ENCODE measurements at places on chromosomes 1 and 21.

GRCh38 chr21:40136571-40136970 lies 269.3 kb downstream of the PCP4 start:
- no peak for DNase-seq

GRCh38 chr1:111369177-111369576 lies 58.4 kb downstream of the OVGP1 start:
- no peak for DNase-seq

DNA sequence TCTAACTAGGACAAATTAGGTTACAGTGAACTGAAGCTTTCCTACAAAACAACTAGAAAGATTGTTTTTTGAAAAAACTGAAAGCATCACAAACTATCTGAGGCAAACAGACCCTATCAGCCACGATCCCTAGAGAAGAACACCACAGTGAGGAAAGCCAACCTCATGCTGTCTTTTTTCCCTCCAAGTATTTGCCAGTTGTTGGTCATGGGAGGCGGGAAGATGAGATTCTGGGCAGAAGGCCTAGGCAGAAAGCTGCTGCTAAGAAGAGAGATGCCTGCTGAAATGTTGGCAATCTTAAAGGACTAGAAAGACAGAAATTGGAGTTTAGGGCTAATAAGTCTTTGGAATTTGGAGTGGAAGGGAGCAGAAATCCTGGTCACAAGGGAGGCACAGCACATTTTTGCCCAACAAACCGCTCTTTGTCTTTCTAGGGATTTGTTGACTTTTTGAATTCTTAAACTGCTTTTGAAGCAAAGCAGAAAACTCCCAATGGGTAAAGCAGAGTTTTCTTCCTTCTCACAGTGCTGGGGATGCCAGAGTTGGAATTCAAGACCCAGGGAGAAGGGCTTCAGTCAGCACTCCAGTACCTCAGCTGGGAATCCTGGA lies 83.9 kb downstream of the MT1HL1 start:
- DNase-seq: no peak

DNA sequence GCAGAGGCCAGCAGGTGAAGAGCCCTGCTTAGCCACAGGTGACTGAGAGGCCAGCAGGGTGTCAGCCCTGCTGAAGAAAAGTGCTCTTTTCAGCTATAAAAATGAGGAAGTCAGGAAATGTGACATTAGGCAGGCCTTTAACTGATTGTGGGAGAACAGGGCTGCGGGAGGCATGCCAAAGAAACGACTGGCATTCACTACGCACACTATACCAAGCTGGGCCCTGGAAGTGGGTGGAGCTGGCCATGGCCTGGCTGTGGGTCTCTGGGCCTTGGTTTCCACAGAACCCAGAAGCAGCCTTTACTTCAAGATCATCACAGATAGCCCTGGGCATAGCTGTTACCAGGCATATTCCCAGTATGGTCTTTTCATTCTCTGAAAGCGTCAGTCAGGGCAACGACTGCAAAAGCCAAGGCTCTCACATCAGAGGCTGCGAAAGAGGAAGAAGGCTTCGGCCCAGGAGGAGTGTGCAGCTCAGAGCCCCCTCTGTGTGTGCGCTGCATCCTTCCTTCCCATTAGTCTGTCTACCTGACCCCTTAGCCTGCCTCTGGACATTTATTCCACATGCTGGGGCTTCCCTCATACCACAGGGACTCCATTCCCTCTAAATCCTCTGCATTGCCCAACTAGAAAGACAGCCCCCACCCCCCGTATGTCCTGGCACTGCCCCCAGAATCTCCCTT lies 14.3 kb downstream of the SLC2A1 start:
- DNase-seq: no peak

DNA sequence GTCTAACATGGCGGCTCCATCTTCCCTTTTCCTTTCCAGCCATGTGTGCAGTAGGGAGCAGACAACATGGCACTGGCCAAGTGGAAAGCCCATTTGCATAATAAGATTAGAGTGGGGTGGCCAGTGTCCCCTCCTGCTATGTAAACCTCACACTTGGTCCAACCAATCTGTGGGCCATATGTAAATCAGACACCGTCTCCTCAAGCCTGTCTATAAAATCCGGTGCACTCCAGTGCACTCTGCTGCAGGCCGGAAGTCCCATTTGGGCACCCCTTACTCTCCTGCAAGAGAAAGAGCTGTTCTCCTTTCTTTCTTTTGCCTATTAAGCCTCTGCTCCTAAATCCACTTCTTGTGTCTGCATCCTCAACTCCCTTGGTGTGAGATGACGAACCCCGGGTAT lies 44.1 kb downstream of the OLFML3 start:
- DNase-seq: no peak

DNA sequence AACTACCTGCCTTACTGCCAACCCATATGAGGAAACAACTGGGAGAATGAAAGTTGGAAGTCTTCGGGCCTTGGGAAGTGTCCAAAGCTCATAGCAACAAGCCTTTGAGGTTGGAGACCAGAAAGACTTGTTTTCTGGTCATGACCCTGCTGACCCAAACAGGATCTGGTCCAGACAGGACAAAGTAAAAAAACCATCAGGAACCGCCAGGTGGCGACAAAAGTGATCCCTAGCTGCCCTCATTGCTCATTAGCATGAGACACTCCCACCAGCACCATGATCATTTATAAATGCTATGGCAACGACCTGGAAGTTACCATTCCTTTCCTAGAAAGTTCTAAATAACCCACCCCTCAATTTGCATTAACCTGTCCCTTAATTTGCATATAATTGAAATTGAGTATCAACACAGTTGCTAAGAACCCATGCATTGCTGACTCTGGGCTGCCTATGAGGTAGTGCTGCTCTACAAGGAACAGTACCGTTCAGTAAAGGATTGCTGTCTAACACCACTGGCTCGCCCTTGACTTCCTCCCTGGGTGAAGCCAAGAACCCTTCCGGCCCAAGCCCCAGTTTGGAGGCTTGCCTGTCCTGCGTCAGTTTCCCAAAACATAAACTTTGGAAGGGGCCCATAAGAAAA lies 89.0 kb downstream of the URB2 start:
- no peak for DNase-seq

- no peak for DNase-seq
Observed at GRCh38 chr1:187621951-187622350, 793.2 kb downstream of the PLA2G4A start.

- DNase-seq: no peak
Observed at GRCh38 chr1:185427264-185427663, 110.2 kb upstream of the IVNS1ABP start.

DNA sequence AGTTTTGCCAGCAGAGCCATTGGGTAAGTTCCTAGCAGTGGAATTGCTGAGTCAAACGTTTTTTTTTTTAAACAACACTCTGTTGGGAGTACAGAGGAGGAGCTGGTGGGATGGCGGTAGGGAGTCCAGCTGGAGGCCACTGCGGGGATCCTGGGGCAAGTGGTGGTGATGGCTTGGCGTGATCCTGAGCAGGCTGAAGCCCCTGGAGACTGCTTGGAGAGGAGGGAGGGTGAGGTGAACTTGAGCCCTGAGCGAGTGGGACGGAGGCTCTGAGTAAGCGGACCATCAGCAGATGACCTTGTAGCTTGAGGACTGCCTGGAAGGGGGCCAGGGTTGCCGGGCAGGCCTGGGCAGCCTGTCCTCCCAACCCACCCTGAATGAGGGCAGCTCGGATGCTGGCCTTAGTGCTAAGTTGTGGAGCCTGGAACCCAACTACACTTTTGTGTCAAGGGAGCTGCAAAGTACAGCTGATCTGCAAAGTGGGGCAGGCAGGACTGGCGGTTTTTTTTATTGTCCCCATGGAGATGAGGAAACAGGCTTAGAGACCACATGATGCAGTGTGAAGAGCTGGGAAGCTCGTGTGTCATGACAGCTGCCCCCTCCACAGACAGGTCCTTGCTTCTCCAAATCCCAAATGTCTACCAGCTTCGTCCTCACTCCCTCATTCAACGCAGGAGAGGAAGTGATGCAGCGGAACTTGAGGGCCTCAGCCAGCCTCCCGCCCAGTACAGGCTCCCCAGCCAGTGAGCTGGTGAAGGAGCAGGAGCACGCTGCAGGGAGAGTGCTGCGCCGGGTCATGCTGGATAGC lies 20.2 kb downstream of the MRPL37 start:
- DNase-seq: no peak

DNA sequence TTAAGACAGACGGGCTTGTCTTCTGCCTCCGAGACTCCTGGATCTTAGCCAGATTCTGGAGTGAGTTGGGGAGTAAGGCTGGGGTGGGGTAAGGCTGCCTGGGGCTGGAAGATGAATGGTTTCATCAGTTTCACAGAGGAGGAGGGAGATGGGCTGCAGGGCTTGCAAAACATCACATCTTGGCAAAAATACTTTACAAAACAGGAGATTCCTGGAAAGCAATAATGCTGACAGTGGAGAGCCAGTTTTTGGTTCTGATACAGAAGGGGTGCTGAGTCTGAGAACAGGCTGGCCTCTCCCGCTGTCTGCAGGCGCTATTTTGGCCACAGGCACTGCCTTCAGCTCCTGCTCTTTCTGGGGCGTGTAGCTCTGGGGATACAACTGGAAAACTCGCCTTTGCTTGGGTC lies 83.4 kb upstream of the KCNE2 start:
- no peak for DNase-seq

GRCh38 chr1:63747445-63747844 lies 26.4 kb upstream of the ROR1 start:
- DNase-seq: no peak

- DNase-seq: no peak
Observed at GRCh38 chr1:61914823-61915482, 172.7 kb downstream of the PATJ start.

- DNase-seq: peak; percentile 41
Observed at GRCh38 chr1:147669469-147670318, 630 bp downstream of the ACP6 start.

- DNase-seq: no peak
Observed at GRCh38 chr1:208122612-208123358, 121.4 kb downstream of the PLXNA2 start.

DNA sequence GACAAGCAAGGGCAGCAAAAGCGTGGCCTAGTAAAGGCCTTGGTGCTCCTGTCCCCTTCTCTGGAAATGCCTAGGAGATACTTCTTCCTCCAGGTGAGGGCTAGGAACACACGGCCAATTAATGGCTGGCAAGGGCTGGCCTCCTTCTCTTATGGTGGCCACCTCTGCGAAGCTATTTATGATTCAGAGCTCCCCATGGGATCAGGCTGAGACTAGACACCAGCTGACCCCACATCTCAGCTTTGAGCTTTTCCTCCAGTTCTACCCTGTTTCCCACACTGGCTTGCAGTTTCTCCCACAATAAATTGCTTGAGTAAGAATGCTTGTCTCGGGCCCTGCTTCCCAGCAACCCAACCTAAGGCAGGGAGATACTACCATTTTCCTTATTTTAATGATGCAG lies 53.7 kb downstream of the CAMK2N1 start:
- DNase-seq: no peak

- DNase-seq: no peak
Observed at GRCh38 chr1:230706020-230706699, 7.8 kb downstream of the AGT start.

GRCh38 chr1:162108426-162108825 lies 38.9 kb downstream of the NOS1AP start:
- DNase-seq: no peak

GRCh38 chr21:35222541-35222941 lies 173.4 kb upstream of the RUNX1 start:
- DNase-seq: no peak

DNA sequence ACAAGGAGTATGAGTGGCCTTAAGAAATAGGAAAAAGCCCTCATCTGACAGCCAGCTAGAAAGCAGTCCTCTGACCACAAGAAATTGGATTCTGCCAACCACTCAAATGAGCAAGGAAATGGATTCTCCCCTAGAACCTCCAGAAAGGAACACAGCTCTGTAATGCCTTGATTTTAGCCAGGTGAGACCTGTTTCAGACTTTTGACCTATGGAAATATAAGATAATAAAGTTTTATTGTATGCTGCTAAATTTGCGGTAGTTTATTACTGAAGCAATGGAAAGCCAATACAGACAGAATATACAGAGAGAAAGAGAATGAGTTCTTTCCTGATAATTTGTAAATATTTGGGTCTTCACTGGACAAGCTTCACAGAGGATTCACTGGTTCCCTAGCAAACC lies 28.8 kb upstream of the SELE start:
- no peak for DNase-seq

DNA sequence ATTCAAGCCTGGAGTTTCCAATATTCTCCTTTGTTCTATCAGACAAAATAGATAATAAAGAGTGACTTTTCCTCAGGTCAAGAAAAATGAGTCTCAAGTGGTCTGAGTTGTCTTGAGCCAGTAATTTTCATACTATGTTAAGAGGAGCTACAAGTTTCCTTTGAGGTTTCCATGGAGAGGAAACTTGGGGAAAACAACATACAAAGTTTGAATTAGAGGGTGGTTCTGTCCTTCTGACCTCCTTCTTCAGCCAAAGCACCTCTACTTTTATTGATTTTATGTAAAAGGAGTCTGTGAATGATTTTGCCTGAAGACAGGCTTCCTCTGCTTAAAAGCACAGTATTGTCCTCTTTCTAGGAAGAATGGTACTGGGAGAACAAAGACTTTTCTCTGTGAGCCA lies 497.2 kb upstream of the PKN2 start:
- DNase-seq: no peak

GRCh38 chr1:76065270-76065669 lies 9.3 kb upstream of the ST6GALNAC3 start:
- DNase-seq: no peak

- DNase-seq: no peak
Observed at GRCh38 chr1:181124291-181124751, 35.8 kb downstream of the IER5 start.

- no peak for DNase-seq
Observed at GRCh38 chr1:8323706-8324105, 5.8 kb downstream of the SLC45A1 start.

DNA sequence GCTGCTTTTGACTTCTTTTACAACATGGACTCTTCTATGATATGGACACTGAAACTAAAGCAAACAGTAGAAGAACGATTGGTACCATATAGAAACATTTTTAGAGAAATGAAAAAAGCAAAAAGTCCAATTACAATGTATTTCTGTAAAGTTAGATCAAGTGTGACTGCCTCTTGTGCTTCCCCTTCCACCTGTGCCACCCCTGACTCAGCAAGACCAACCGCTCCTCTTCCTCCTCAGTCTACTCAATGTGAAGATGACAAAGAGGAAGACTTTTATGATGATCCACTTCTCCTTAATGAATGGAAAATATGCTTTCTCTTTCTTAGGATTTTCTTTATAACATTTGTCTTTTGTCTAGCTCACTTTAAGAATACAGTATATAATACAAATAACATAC lies 66.9 kb downstream of the PHTF1 start:
- DNase-seq: no peak
